A673 (cell line): ENCODE measurements at places on chromosomes 3 and 15.

GRCh38 chr15:92883163-92883875, 16.8 kb upstream of the CHD2 start:
- no peak for DNase-seq

- DNase-seq = no peak
Measured at GRCh38 chr15:39338251-39338650, 242.6 kb upstream of the THBS1 start.

DNA sequence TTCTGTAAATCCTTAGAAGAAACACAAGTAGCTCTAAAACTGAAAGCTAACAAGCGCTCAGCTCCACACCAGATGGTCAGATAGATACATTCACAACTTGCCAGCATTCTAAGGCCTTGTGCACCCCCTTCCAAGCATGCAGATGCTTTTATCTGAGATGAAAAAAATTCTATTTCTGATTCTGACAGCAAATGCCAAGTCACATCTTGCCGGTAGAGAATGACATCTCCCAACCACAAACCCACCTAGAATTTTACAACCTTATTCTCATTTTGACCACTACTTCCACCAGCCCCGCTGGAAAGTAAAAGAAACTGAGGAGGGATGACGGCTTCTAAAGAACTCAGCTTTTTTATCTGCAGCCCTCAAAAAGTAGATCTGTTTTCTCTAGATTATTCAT, 57.7 kb downstream of the SUMF1 start:
- DNase-seq = no peak

- DNase-seq = no peak
Measured at GRCh38 chr15:25683911-25684310, 179.2 kb downstream of the ATP10A start.
